ENCODE measurements at places on chromosomes 7 and 10.

DNA sequence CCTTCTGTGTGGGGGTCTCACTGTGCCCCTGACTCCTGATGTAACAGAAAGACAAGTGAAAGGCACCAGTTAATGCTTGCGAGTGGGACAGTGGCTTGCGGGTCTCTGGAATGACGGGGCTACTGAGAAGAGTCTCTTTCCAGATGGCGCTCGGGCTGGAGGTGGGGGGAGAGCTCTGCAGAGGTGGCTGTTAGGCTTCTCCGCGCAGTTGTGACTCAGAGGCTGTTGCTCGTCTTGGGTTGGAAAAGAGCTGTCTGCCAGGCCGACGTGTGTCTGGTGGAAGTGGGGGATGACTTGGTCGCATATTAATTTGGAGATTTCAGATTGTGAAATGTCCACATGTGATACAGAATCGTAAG lies 27.9 kb upstream of the SH2B2 start:
- DNase-seq = no peak

DNA sequence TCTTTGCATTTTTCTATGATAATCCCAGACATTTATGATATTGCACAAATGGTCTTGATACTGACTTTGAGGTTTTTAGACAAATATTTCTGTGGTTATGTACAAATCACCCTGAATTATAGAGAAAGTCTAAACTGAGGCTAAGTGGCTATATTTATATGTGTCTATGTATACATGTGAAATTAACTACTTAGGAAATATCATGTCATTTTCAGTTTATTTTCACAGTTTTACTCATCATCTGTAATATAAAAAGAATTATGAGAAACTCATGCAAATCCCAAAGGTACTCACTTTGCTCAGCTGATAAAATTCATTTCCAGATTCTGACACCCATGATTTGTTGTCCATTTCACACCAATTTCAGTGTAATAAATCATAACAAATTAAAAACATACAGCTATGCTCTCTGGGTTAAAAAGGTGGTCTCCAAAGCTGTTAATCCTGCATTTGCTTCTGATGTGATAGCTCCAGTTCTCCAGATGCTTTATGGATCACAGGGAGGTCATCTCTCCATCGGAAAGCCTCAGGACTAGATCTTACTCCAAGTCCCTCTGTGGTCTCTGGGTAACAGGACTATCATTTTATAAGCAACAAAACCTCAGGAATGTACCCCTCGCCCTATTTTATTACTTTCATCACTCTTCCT lies 673.9 kb downstream of the PARD3 start:
- no peak for DNase-seq

DNA sequence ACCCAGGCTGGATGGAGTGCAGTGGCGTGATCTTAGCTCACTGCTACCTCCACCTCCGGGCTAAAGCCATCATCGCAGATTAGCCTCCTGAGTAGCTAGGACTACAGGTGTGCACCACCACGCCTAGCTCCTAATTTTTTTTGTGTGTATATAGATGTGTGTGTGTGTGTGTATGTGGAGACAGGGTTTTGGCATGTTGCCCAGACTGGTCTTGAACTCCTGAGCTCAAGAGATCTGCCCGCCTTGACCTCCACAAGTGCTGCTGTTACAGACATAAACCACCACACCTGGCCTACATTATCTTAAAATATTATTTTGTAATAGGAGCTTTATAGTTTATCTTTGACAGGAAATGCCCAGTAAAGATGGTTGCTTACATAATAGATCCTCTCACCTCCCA lies 25.0 kb downstream of the FOXP2 start:
- no peak for DNase-seq

DNA sequence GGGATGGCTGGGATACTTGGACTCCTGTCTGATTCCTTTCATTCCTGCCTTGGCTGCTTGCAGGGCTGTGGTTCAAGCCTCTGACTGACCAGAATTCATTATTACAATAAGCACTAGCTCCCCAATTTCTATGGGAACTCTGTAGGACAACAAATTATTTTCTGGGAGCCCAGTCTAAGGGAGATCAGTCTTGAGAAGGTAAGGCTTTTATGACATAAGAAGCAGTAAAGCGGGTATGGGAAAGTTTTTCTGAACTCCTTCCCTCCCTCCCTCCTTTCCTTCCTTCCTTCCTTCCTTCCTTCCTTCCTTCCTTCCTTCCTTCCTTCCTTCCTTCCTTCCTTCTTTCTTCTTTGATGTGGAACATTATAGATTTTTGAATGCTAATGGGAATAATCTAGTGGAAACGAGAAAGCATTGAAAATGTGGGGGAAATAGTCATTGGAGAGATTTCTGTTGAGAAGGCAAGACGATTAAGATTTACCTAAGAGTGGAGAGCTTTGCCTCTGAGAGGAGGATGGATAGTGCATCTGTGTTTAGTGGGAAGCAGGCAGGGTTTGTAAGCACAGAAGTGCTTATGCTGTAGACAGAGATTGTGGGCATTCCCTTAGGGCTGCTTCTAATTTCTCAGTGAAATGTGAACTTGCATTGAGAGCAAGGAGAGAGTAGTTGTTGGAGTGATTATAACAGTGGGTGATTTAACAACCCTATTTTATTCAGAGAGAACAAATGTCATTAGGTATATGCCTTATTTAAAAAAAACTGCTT lies 201.5 kb downstream of the DNAJB9 start:
- no peak for DNase-seq

- no peak for DNase-seq
Observed at GRCh38 chr10:28367929-28368484, 65.1 kb upstream of the MPP7 start.

- DNase-seq = no peak
Observed at GRCh38 chr7:147106746-147107145, 990.1 kb downstream of the CNTNAP2 start.

DNA sequence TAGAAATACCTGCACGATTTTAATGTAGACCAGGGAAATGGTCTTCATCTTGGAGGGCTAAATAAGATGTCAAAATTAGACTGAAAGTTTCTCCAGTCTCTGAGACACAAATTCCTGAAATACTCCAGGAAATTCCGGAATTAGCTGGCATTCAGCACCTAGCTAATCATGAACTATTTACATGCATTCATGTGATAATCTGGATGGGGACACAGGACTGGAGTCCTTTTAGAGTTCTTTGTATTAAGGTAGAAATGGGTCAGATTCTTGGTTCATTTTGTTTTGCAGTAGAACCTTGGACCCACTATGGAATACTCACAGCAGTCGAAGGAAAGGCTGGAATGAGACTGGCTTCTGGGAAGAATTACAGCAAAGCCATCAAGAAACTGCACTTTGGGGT lies 65.3 kb upstream of the MDFIC start:
- DNase-seq = no peak

DNA sequence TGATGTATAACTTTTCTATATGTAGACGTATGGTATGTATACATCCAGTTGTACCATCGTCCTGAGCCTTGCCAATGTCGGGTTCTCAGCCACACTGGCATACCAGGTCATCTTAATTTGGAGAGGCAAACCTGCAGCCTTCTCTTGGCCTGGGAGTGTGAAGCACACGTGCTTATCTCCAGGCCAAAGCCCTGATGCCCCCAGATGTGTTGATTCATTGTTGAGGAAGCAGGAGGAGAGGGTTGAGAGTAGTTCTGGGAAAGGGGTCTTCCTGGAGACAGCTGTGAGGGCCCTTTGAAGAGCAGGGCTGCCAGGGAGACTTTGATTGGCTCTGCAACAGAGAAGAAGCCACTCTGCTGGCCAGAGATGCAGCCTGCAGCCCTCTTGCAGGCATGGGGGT lies 155.6 kb downstream of the ARHGAP21 start:
- no peak for DNase-seq

- DNase-seq = no peak
Observed at GRCh38 chr10:92656266-92656961, 33.3 kb upstream of the HHEX start.

DNA sequence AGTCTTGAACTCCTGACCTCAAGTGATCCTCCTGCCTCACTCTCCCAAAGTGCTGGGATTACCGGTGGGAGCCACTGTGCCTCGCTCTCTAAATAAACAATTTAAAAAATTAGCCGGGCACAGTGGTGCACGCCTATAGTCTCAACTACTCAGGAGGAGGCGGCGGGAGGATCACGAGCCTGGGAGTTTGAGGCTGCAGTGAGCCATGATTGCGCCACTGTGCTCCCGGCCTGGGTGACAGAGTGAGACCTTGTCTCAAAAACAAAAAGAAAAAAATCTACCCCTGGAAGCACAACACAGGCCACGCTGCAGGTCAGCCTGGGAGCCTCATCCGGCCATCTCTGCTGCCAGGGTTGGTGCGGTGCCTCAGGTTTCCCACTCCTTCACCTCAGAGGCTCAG lies 3.8 kb upstream of the EIF3B start:
- DNase-seq = no peak

All from SK-N-DZ (cell line).